ENCODE measurements at places on chromosomes 12 and 14.

DNA sequence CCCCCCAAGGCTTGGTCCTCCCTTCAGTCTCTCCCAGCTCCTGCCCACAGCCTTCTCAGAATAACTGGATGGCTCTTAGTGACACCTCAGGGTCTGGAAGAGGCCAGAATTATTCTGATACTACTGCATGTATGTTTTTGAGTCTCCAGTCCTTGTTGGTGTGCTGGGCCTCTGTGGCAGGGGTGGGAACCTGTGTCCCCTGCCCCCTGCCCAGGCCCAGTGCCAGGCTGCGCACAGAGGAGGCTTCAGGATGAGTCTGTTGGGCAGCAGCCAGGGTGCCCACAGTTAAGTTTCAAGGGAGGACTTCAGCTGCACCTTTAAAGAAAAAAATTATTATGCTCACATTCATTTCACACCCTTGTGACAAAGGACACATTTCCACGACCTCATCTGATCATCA, 348.3 kb downstream of the CACNA1C start:
- no peak for DNase-seq

GRCh38 chr14:99030454-99030853, 241.5 kb downstream of the BCL11B start:
- DNase-seq = no peak

- peak; percentile 78 for DNase-seq
These were observed 1.0 kb upstream of the NR4A1 start for GRCh38 chr12:52050116-52050757.

DNA sequence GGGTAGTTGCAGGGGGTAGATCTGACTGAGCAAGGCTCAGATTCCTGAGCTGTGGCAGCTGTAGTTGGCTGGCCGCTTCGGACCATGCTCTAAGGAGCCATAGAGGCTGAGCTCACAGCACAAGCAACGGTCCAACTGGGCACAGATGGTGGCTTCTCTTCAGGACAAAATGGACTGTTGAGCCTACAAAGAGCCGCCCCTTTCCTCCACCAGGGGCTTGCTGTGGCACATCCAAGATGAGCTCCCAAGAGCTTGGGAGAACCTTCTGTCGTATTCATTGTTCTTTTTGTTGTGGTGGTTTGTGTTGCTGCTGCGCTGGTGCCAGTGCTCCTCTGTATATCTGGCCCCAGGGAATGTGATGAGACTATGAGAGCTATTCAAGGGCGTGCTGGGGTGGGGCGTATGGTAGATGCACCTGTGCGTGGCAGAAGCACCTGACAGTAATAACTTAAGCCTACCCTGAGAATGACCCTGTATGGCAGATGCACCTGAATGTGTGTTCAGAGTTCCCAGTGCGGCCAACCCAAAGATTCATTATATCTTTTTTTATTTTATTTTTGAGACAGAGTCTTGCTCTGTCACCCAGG, 17.8 kb upstream of the LGALS3 start:
- DNase-seq = no peak

- DNase-seq = no peak
These were observed 1.1 kb upstream of the USP15 start for GRCh38 chr12:62258941-62259630.

DNA sequence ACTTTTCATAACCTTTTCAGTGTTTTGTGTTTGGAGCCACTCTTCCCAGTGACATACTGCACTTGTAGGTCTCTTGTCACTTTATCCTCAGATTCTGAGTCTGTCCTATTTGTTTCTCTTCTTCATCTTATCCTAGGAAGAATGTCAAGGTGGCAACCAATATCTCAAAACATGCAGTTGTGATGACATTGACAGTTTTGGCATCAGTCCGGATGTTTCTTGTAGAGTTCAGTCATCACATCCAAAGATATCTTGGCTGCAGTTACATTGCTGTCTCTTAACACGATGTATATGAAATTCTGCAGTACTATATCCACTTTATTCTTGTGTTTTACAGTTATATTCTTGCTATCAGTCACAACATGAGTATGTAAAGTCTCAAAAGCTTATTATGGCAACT, 6.4 kb downstream of the ADIPOR2 start:
- DNase-seq = no peak

DNA sequence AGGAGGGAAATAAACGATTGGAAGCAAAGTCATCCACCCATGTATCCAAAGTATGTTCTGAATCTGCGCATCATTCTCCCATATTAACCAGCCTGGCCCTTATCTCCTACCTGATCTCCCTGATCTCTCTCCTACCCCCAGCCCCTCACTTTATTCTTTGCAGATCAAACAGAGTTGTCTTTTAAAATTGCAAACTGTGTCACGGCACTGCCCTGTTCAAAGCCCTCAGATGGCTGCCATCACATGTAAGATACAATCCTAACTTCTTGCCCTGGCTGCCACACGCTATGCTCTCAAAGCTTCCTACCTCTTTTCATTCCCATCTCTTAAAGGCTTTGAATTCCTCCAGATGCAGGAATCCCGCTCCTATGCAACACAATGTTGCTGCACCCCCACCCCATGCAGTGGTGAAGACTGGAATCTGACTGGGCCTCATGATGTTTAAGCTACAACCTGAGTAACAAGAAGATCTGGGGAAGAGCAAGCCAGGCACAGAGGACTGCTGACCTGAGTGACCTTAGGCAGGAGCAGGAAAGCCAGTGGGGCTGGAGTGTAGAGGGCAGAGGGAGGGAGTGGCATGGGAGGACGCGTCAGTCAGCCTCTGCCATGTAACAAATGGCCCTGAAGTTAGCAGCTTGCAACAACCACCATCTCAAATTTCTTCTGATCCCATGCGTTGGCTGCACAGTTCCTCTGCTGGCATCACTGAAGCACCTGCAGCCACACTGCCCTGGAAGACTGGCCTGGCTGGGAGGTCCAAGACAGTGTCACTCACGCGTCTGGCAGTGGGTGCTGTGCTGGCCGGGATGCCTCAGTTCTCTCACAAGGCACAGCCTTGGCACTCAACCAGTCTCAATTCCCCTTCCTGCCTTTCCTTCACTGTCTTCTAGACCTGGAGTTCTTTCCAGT, 382.8 kb downstream of the BCL11B start:
- DNase-seq = no peak

DNA sequence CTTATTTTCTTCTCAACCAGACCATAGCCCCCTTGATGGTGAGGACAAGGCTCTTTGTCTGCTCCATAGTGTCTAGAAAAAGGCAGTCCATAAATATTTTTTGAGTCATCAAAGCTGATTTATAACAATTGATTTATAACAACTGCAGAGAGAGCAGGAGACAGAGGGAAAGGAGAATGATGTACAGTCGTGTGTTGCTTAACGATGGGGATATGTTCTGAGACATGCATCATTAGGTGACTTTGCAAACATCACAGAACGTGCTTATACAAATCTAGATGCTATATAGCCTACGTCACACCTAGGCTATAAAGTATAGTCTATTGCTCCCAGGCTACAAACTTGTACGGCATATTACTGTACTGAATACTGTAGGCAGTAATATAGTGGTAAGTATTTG, 143.3 kb downstream of the NTF3 start:
- DNase-seq = no peak

GRCh38 chr12:124319368-124320050, 24.6 kb downstream of the RFLNA start:
- no peak for DNase-seq

GRCh38 chr12:34379142-34379541, 356.8 kb downstream of the ALG10 start:
- no peak for DNase-seq

GRCh38 chr12:56991319-56992246, 14.8 kb downstream of the ZBTB39 start:
- peak; percentile 65 for DNase-seq

DNA sequence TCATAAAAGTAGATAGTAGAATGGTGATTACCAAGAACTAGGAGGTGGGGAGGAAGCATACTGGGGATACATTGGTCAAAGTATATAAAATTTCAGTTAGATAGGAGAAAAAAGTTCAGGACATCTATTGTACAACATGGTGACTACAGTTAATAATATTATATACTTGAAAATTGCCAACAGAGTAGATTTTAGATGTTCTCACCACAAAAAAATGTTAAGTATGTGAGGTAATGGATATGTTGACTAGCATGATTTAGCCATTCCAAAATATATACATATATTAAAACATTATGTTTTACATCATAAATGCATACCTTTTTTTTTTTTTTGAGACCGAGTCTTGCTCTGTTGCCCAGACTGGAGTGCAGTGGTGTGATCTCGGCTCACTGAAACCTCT, 31.0 kb downstream of the TMEM116 start:
- no peak for DNase-seq

Data from suppressor macrophage treated with lipopolysaccharide for 1 hour (primary cell).